ENCODE measurements at places on chromosomes 13 and 19. TPM values are rescaled to one million over a fixed set of nuclear protein-coding genes. Genes with fewer than 3 reads are reported as not detected.

GRCh38 chr19:3586707-3587346 lies 1.5 kb downstream of the GIPC3 start:
- DNase-seq: no peak

DNA sequence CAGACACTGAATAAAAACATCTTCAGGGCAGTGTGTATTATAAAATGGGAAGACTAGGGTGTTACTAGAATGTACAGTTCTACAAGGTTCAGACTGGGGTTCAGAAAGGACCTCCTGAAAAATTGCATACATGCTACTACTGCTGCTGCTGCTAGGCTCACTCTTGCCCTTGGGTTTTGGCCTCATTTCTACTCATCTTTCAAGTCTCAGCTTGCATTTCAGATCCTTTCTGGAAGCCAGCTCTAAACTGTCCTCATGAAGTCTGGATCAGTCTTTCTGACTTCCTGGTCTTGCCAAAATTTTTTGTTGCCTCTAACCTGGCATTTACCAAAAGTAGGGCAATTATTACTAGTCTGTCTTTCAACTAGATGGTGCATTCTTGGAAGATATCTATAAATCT lies 393.3 kb downstream of the DIAPH3 start:
- DNase-seq: no peak

GRCh38 chr19:632579-633067 lies 714 bp downstream of the POLRMT start:
- DNase-seq: peak; percentile 77

- DNase-seq: no peak
Measured at GRCh38 chr13:76741046-76741445, 145.2 kb downstream of the KCTD12 start.

GRCh38 chr13:108860418-108860817 lies 231.0 kb downstream of the MYO16 start:
- no peak for DNase-seq

DNA sequence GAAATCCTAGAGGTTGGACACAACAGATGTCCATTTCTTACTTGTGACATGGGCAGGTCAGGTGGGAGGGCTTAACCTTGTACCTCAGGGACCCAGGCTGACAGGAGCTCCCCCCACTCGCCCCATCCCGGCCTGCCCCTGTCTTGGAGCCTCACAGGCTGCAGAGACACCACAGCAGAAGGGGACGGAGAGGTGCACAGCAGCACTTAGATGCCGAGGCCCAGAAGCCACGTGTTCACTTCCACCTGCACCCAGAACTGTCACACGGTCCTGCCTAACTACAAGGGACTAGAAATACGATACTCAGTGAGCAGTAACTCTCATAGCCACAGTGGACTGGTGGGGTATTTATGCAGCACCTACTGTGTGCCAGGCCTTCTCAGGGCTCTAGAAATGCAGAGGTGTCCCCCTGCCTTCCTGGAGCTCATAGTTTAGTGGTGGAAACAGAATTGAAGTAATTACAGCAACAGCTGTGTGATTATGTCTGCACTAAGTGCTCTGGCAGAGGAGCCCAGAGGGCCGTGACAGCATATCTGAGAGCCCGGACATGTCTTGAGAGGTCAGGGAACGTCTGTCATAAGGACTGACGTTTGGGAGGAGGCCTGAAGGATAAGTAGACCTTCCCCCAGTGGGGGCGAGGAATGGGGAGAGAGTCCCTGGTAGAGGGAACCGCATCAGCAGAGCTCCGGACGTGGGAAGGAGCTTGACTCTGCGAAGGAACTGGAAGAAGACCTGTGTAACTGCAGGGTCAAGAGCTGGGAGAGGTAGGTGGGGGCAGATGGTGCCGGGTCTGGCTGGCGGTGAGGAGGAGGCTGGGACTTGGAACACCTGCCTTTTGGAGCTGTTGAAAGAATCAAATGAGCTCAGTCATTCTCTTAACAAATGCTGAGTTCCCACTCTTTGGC lies 130.0 kb downstream of the SIPA1L3 start:
- no peak for DNase-seq

GRCh38 chr19:4682417-4683200 lies 12.5 kb upstream of the MYDGF start:
- no peak for DNase-seq

DNA sequence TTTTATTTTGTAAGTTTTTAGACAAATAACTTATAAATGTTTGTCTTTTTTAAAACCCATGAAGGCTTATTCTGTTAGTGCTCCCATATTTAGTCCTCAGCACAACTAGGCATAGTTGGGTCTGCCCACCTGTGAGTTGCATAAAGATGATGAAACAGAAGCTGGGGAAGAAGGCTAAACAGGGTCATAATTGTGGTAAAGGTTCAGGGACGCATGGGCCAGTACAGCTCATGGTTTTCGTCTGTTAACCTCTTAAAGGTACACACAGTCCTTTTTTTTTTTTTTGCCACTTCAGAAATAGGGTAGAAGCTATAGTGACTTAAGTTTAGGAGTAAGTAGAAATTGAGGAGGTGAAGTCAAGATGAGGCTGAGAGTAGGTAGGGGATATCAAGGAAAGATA lies 58.3 kb downstream of the TM9SF2 start:
- no peak for DNase-seq

GRCh38 chr13:45200701-45201232 lies at the start of gene KCTD4:
KCTD4 (minus strand) TSS chr13:45201045; CDS start chr13:45194567, 6,478 bp downstream.
- no peak for DNase-seq

- no peak for DNase-seq
Measured at GRCh38 chr13:110312339-110313031, 5.4 kb downstream of the COL4A2 start.

DNA sequence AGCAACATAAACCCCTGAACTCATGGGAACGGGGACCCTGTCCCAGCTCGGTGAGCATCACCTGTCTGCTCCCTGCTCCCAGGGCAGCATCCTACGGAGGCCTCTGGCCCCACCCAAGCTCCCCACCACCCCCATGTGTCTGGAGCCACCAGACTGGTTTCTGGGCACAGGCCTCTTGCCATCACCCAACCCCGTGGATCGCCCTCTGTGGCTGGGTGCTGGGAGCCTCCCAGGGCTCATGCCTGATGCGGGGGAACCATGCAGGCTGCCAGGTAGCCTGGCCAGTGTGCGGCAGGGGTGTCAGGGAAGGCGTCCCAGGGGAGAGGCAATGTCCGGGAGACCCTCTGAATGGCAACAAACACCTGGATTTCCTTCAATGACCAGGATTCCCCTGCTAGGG lies 2.7 kb downstream of the MICOS13 start:
- DNase-seq: no peak

DNA sequence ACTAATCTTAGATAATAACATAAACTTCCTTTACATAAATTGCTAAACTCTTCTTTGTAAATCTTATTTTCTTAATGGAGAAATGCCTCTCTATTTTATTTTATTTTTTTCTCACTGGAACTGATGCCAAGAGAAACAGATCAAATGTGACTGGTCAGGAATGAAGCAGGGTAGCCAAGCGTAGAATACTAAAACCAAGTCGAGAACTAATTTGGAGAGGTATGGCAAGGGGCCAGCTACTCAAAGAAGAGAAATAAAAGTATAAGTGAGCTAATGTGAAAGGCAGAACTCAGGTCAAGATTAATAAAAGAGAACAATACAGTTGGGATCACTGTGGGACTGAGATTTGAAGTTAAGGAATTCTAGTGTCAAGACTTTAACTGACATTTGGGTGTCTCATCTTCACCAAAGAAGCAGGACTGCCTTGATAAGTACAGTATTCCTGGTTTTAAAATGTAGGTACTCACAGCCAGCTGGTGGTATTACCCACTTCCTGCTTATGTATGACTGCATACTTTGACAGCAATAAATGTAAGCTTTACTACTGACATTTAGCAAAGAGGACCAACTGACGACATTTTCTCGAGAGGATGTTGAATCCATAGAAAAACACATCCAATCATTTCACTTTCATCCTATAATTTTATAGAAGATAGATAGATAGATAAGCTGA lies 1192.2 kb downstream of the EFNB2 start:
- no peak for DNase-seq

- DNase-seq: no peak
Measured at GRCh38 chr13:104592127-104592526, 1525.9 kb upstream of the SLC10A2 start.

DNA sequence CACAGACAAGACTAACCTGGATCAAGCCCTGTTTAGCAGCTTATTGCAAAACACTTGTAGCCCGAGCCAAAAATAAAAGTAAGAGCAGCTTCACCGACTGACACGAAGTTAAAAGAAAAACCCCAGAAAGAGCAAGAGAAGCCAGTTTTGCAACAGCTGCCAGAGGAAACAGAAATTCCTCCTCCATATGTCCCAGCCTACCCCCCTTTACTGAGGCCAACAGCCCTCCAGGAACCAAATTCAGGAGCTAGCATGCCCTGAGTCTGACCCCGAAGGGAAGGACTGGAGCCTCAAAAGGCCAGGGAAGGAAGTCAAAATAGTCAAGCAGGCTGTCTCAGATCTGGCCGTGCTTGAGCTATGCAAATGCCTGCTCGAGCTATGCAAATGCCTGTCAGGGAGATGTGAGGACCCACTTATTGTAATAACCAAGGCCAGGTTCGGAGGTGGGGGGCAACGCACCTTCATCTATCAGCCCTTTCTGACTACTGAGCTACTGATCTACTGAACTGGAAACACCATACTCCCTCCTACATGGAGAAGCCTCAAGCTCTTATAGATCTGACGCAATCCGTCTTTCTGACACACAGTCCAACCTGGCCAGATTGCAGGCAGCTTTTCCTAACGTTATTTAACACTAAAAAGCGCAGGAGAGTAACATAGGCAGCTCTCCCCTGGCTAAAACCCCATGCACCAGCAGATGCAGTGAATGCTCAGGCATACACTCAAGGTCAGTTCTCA lies 6.7 kb downstream of the SIGLEC11 start:
- DNase-seq: peak; percentile 29

The ATP7B gene
- total RNA-seq: 16.0 TPM

The CD209 gene
- total RNA-seq: 17.2 TPM

The ERICH4 gene
- total RNA-seq: not detected
